D721Med (cell line): ENCODE measurements at places on chromosomes 4 and X.

DNA sequence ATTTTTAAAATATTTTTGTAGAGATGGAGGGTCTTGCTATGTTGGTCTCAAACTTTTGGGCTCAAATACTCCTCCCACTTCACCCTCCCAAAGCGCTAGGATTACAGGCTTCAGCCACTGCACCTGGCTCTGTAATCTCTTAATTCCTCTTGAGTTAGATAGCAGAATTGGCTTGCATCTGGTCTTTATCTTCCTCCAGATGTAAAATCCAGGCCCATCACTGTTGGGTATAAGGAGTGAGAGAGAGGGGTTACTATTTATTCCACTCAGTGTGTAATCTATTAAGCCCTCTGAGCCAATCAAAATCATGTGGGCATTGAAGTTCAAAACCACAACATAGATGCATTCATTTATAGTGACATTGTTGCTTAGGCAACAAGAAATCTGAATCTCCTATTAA is 33.9 kb downstream of the ANK2 start:
- no peak for DNase-seq

- no peak for DNase-seq
Observed at GRCh38 chrX:10034740-10035260, 67.6 kb downstream of the CLDN34 start.

DNA sequence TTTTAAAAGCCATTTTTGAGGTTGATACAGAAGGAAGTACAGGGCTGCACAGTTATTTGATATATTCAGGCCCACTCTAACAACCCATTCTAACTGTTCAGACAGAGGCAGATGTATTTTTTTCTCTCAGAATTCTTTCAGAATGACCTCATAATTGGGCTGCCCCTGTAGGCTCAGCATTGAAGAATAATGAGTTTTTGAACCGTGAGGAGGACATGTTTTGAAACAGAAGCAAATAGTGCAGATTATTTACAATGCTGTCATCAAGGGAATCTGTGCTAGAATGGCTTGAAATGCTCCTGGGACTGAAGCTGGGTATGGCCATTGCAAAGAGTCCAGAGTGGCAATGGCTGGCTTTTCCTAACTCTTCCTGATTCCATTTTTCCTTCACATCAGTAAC is 158.1 kb downstream of the SOX3 start:
- DNase-seq: no peak

DNA sequence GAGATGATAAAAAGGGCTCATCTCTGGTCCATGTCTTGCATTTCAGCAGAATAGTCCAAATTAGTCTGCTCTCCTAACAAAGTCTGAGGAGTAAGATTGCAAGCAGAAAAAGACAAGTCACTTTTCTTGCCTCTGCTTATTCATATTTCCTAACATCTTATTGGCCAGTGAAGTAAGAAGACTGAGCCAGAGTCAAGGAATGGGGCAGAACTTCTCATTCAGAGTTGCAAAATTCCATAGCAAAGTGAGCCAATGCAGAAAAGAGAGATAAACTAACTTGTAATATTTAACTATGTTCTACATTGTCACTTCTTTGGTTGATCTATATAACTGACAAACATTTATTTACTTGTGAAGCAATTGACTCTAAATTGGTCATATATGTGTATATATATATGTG is 2304.0 kb downstream of the ARAP2 start:
- no peak for DNase-seq

GRCh38 chr4:147057611-147058190 is 112.0 kb upstream of the TTC29 start:
- DNase-seq: no peak

DNA sequence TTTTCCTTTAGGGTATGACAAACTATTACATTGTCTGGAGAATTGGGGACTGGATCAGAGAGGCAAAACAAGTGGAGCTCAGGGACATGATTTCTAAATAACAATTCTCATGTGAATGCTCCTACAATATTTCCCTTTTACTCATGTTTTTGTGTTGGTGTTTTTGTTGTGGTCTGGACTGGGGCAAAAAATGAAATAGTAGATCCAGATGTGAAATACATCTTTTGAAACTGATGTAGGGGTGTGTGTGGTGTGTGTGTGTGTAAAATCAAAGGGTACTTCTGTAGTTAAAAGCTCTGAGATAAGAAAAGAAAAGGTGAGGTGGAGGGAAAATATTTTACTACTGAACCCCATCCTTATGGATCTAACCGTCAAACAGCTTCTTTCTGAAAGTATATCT is 188.4 kb upstream of the RPL34 start:
- DNase-seq: no peak
